ENCODE measurements at places on chromosomes 5 and 9.

DNA sequence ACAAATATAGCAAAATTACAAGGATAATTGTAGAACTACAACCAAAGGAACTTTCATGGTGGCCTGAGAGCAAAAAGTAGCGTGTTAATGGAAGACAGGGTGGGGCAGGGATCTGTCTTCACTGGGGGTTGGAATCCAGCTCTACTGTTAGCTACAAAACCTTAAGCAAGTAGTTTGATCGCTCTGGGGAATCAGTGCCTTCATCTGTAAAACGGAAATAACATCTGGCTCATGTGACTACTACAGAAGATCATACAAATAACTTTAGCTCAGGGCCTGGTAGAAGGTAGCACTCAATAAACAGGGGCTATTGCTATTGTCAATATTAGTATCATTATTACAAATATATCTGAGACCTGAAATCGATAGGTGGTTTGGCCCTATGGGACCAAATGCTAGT, 40.4 kb downstream of the ZNF608 start:
- DNase-seq: no peak

DNA sequence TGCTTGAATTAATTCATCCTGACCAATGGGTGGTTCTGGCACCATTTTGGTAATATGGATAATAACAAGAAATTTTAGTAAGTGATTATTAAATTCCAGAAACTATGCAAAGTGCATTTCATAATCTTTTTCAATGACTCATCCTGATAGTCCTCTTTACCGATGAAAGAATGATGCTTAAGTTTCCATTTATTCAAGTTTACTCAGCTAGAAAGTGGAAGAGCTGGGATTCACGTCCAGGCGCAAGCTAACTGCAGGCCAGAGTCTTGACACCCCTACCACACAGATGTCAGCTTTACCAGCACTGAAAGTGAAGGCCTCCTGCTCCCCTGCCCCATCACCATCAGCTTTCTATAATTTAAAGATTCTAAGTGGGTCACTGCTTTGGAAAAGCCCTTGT, 493.5 kb upstream of the WWC1 start:
- DNase-seq: no peak

DNA sequence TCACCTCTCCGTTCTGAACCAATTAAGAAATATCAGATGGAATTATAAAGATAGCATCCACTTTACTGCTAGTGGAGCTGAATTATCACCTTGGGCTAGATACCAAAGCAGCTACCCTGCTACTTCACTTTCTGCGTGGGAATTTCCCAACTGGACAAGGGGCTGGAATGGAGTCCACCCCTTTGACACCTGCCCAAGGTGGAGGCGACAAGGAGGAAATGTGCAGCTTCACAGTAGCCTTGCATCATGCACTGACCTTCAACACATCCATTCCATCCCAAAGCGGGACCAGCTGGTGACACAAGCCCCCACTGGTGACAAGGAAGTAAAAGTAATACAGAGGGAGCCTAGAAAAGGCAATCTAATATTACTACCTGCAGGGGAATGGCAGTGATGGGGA, 30.7 kb downstream of the CTNND2 start:
- no peak for DNase-seq

DNA sequence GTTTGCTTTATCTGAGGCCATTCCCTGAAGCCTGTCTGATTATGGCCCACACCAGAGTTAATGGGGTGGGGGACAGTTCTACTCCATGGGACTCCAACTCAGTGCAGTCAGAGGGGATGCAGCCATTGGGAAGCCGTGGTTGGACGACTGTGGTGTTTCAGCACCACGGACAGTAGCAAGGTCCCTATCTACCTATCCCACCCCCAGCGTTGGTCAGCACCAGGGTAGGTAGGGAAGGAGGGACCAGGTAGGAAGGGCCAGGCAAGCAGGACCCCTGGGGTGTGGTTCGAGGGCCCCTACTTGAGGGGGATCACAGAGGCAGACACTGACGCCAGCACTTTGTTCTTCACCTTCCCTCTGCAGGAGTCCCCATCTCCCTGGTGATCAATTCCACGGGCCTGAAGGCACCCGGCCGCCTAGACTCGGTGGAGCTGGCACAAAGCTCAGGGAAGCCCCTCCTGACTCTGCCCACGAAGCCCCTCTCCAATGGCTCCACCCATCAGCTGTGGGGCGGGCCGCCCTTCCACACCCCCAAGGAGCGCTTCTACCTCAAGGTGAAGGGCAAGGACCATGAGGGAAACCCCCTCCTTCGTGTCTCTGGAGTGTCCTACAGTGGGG, 33.2 kb downstream of the HMCN2 start:
- DNase-seq: no peak

- DNase-seq: no peak
These were observed 42.5 kb downstream of the FRMPD1 start for GRCh38 chr9:37693260-37693659.

DNA sequence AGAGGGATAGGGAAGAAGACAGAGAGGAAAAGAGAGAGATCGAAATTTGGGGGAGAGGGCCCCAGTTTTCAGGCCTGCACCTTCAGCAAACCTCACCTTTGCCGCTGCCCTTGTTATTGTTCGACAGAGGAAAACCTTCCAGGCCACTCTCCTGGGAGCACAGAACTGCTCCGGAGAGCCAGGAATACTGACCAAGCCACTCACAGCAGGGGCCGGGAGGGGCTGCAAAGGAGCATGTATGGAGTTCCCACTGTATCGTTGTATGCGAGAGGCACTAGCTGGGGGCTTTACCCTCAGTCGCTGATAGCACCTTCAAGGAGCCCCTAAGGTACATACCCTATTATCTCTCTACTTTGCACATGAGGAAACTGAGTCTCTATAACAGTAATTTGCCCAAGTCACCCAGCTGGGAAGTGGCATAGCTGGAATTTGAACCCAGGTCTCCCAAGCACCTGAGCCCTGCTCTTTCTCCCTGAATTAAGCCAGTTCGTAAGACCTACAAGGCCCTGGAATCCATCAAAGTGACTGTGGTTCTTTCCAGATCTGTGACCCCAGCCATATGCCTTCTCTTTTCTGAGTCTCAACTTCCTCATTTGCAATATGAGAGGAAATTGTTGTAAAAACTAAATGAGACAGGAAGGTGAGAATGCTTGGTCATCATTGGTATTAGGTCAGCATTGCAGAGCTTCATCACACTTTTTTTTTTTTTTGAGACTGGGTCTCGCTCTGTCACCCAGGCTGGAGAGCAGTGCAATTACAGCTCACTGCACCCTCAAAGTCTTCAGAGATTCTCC, 21.0 kb upstream of the FOXE1 start:
- no peak for DNase-seq

DNA sequence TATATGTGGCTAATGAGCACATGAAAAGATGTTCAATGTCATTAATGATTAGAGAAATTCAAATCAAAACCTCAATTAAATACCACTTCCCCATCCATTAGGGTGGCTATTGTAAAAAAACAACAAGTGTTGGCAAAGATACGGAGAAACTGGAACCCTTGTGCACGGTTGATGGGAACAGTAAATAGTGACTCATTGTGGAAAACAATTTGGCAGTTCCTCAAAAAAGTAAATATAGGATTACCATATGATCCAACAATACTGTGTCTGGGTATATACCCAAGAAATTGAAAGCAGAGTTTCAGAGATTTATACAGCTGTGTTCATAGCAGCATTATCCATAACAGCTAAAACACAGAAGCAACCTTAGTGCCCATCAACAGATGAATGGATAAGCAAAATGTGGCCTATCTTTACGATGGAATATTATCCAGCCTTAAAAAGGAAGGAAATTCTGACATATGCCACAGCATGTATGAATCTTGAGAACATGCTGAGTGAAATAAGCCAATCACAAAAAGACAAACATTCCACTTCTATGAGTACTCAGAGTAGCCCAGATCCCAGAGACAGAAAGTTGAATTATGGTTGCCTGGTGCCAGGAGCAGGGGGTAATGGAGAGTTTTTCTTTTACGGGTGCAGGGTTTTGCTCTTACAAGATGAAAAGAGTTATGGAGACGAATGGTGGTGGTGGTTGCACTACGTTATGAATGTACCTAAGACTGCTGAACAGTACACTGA, 41.4 kb upstream of the LRRC14B start:
- DNase-seq: no peak

DNA sequence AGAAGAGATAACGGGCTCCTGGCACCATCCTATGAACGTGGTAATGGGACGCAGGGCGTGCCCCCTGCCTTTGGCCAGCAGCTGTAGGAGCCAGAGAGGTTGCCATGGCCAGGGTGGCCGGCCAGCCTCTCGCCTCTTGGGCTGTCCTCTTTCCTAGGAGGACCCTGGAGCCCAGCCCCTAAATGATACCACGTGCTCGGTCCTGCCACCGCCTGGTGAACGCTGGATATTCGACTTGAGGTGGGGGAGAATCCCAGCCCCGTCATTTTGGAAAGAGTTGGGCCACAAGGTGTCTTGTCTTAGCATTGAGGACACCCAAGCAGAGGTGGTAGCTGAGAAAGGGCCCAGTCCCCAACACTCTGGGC, 391 bp upstream of the NRG2 start:
- no peak for DNase-seq

DNA sequence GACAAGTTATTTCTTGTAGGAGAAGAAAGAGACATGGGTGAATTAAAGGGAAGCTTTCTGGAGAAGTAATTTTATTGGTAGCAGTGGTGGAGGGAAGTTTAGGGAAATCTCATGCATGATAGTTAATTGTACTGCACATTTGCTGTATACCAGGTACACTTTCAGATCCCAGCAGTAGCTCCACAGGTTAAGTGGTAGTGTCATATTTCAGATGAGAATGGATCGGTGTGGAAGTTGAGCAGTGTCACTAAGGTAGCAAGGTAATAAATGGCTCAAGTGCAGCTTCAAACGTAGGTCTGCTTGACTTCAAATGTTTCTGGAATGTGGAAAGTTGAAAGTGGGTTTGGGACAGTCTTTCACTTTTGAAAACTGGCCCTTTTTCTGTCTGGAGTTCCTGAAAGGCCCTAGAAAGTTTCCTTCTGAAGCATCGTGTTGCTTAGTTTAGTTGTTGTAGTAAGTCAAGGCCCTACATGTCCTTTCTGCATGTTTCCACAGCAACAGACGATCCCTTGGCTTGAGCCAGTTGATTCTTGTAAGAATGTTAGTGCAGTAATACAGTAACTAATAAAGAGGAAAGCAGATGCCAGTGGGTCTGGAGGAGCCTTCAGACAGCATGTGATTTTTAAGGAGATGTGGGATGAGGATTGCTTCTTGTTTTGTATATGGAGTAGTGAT, 3.7 kb downstream of the CLTA start:
- DNase-seq: no peak

DNA sequence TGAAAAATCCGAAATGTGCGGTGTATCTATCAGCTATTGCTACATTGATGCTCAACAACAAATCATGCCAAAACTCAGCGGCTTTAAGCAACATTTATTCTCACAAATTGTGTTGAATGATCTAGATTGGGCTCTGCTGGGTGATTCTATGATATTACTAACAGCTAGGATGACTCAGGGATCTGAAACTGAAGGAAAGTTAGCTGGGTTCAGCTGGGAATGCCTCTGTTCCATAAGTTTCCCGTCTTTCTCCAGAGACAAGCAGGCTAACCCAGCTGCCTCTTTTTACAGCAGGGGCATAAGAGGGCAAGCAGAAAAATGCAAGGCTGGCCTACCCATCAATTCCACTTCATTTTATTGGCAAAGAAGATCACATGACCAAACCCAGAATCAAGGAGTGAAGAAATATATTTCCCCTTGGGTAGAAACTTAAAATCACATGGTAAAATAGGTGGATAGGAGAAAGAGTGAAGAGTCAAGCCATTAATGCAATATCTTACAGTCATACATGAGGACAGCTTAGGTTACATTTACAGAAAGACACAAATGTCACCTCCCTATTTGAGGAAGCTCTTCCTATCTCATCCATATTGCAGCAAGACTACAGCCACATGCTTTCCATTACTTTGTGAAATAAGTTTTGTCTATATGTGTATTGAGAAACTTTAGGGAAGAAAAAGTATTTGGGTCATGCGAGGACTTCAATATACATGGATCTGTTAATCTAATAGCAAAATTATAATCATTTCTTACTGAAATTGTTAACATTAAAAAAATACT, 30.8 kb downstream of the IL7R start:
- no peak for DNase-seq

DNA sequence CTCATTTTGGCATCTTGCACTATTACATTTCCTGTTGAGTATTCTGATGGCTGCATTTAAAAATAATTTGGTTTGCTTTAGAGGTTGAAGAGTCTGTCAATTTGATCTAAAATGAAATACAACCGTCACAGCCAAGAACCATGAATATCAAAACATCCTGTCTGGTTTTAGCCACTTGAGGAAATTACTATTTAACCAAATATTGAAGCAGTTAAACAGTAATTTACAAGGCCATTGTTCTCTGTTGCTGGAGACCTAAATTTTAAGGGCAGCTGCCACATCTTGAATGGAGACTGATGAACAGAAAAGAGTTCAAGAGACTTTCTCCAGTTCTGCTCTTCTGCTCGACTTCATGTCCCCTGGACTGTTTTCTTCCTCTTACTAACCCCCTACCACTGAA, 549.4 kb downstream of the LRRC70 start:
- no peak for DNase-seq

DNA sequence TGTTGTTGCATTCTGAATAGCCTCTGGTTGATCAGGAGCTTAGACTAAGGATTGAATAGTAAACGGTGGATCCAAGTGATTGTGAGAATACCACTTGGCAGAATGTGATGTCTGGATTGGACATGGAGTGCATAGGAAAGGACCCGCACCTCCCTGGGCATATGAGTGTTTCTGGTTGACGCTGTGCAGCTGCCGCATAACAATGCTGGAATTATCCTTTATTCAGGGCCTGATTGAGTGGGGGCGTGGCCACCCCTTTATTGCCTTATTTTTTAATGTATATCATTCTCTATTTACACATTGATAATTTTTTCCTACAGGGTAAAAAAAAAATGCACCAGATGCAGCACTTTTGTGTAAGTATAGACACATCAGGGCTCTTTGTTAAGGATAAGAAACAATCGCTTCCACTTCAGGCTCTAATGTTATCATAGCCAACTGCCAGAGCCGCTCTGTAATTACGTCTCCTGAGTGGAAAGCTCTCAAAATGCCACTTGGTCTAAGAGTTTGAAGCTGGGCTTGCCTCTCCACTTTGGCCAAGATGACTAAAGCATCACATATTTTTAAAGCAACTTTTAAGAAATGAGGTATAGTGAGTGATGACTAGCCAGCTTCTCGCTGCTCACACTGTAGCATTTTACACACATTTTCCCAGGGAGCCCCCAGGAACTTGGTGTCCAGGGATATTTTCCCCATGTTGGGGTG, 5.7 kb downstream of the FGD3 start:
- DNase-seq: no peak

Measured in activated CD4-positive, alpha-beta T cell treated with anti-CD3 and anti-CD28 coated beads for 1 hour (primary cell).